Kidney epithelial cell (primary cell): ENCODE measurements at places on chromosomes 3 and 15. TPM values are rescaled to one million over a fixed set of nuclear protein-coding genes. Genes with fewer than 3 reads are reported as not detected.

GRCh38 chr15:38605744-38606143 is 41.1 kb upstream of the RASGRP1 start:
- no peak for DNase-seq

GRCh38 chr3:134624537-134625287 is 26.1 kb downstream of the KY start:
- DNase-seq, result no peak

GRCh38 chr3:12501360-12502020 is 17.2 kb downstream of the TSEN2 start:
- no peak for DNase-seq

DNA sequence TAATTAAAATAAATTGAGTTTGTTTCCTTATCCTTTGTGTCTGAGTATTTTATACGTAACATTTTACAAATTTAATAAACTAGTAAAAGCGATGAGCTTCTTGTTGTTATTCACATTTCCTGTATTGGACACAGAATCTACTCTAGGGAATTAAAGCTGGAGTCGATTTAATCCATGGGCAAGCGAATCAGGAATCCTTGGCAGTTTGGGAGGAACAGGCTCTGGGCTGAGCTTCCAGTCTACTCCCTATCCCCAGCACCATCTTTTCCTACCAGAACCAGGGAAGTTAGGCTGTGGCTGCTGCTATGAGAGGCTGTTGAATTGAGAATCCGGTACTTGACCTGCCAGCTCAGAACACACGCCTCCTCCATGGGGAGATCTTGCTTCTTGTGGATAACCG is 437.3 kb upstream of the TPM1 start:
- DNase-seq, result no peak

Gene ANKRD63
- not detected in 2 replicates for total RNA-seq

GRCh38 chr15:80099241-80099640 is 39.8 kb downstream of the ZFAND6 start:
- DNase-seq, result no peak

DNA sequence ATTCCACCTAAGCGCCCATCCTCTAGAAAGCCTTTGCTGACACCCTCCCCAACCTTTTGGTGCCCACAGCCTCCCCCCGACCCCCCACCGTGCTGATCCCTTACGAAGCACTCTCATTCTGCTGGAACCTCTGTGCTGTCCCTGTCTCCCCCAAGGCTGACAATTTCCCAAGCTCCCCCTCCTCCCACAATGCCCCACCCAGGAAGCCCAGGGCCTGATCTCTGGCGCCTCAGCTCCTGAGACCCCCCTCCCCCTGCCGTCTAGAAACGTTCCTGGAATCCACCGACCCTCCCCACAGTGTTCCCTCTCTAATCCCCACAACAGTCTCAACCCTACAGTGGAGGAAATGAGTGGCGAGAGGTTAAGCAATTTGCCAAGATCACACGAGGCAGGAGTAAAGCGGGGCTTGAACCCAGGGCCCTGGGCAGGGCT is 18.3 kb downstream of the MYL3 start:
- no peak for DNase-seq

Gene AGBL1
- total RNA-seq, result not detected in 2 replicates

DNA sequence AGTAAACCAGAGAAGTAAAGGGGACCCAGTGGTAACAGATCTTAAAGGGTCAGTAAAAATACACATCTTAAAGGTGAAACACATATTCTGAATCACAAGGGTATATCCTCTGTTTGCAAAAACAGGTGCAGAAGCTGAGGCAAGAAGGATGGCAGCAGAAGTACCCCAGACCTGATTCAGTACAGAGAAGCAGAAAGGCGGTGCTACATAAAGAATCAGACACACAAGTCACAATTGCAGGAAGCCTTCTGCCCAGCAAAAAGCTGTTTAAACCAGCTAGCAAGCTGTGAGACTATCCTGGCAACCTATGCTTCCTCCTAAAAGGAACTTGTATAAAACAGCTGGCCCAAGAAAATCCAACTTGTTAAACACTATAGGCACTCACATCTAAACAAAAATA is 49.4 kb downstream of the ZNF280D start:
- no peak for DNase-seq

Gene SST
- not detected in 2 replicates for total RNA-seq

GRCh38 chr3:119783255-119783654 is 1.4 kb downstream of the NR1I2 start:
- no peak for DNase-seq

Gene ZMYND10
- 1.7 TPM in 1 of 2 replicates, not detected in the other for total RNA-seq

DNA sequence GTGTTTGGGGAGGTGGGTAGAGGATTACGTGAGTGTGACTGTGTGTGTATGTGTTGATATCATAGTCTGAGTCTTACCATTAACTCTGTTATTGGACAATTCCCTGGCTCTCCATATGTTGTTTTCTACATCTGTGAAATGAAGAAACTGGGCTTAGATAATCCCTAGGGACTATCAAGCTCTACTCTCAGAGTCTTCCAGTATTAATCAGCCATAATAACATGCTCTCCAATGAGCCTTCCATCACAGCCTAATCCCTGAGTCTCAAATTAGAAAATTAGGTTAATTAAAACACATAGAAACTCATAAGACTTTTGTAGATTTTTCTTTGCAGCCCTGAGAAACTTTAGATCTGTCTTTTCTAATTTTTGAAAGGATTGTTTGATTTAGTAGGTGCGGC is 404.2 kb upstream of the RARB start:
- no peak for DNase-seq

DNA sequence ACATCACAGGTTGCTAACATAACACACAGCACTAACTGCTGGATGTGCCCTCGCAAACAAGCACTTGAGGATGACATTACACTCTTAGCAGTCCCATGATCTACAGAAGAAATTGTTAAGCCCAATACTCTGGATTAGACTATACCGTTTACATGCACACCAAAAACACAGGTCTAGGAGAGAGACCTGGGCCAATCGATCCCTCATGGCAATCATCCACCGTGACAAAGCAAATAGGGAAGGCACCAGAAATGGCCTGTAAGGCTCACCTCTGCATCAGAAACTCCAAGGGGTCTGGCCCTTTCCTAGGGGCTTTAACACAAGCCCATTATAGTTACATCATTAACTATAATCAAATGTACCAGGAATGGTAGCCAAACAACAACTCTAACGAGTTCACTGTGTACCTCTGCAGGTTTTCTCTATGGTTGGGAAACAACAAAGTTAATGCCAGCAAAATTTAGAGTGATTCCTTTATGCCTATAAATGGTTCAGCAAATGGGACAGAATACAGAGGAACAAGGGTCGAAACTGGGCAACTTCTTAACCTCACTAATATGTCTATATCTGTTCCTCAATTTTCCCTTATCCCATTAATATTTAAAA is 18.5 kb downstream of the TRANK1 start:
- DNase-seq, result no peak

- DNase-seq, result no peak
Measured at GRCh38 chr3:81274671-81275070, 486.8 kb downstream of the GBE1 start.

DNA sequence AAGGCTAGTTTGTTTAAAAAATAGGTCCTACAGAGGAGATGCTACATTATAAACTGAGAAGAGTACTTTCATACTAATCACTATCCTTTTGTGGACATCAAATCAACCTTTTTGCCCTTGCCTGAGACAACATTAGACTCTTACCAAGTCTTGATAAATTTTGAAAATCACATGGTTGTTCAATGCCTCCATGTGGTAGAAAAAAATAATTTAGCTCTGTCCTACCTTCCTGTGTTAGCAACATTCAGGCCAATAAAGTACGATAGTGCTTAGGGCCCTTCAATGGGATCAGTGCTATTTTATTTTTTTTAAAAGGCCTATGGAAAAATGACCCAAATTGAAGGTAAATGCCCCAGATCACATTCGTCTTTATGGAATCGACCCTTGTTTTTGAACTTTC is 5.0 kb upstream of the UBE2E1 start:
- DNase-seq, result no peak

- no peak for DNase-seq
Measured at GRCh38 chr15:38046257-38047051, 112.0 kb downstream of the TMCO5A start.

DNA sequence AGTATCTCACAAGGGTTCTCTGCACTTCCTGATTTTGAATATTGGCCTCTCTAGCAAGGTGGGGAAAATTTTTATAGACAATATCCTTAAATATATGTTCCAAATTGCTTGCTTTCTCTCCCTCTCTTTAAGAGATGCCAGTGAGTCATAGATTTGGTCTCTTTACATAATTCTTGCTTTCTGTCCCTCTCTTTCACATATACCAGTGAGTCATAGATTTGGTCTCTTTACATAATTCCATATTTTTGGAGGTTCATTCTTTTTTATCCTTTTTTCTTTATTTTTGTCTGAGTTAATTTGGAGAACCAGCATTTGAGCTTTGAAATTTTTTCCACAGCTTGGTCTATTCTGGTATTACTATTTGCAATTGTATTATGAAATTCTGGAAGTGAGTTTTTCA is 77.7 kb upstream of the NUDT16 start:
- no peak for DNase-seq

DNA sequence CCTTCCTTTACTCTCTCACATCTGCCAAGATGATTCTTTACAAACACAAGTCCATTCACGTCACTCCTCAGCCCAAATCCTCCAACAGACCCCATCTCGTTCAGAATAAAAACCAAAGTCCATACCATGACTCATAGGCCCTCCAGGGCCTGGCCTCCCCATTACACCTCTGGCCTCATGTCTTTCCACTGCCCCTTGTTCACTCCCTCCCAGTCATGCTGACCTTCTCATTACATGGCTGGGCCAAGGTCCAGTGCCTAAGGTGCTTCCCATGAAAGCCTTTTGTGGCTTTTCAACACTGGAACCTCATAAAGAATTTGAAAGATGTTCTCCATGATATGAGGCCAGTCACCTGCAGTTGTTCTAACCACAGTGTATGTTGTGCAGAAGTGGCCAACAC is 44.5 kb downstream of the NEK10 start:
- no peak for DNase-seq

Gene CCDC51
- total RNA-seq, result 39.2 and 46.4 TPM in 2 replicates

DNA sequence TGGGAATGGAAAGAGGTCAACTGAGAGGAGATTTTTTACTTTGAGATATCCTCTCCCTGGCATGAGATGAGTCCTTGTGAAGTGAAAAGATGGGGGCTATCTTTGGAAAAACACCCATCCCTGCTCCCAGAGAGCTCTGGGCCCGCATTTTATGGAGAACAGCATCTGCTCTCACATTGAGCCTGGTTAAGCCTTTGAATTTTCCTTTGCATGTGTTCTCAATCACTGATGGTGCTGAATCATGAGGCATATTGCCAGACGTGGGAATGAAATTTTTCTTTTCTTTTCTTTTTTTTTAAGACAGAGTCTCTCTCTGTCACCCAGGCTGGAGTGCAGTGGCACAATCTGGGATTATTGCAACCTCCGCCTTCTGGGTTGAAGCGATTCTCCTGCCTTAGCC is 24.4 kb downstream of the TMEM45A start:
- DNase-seq, result no peak

- no peak for DNase-seq
Measured at GRCh38 chr3:108838436-108838835, 15.8 kb downstream of the TRAT1 start.

DNA sequence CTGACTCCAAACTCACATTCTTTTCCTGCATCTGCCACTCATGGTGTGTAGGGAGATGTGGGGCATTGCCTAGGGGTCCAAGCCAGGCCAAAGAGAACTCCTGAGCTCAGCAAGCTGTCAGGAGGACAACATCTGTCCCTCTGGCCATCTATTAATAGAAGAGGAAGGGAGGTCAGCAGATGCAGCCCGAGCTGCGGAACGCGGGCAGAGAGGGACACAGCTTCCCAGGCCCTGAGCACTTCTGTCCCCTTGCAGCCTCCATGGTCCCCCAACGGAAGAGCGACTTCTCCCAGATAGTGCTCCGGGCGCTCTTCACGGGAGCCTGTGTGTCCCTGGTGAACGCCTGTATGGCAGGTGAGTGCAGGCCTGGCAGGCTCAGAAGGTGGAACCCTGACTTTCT is 37.3 kb upstream of the PDE8A start:
- no peak for DNase-seq

DNA sequence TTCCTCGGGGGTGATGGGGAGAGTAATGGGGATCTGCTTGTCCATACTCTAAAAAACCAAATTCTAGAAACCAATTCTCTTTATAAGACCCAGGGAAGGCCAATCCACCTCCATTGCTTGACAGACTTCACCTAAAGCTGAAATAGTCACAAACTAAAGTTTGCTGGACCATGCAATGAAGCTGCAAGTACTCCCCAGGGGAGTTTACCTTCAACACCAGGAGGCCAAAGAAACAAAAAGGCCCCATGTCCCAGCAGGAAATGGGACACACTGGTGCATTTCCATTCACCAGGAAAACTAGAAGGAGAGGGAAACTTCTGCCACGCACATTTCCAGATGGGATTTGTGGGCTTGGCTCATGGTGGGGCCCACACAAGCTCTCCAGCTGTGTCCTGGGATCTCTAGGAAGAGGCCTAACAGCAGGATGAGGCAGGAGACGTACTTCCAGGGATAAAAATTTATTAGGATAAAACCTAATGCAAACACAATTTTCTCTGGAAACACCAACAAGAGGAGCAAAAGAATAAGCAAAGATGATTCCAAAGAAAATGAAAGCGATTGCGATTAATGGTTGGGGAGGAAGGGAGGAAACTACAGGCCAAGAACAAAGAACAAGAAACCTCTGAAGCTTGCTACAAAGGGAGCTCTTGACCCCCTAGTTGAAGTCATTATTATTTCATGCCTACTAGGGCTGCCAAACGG is 238.0 kb upstream of the LRTM1 start:
- DNase-seq, result no peak
